ENCODE measurements at places on chromosomes 6 and 20. TPM values are rescaled to one million over a fixed set of nuclear protein-coding genes. Genes with fewer than 3 reads are reported as not detected.

DNA sequence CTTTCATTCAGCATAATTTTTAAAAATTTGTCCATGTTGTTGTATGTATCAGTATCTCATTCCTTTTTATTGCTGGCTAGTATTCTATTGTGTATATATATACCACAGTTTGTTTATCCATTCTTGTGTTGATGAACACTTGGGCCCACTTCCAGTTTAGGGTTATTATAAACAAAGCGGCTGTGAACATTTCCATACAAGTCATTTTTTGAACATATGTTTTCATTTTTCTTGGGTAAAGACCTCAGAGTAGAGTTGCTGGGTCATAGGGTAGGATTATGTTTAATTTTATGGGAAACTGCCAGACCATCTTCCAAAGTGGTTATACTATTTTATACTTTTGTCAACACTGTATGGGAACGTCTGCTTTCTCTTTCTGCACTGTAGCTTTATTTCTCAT is 55.3 kb downstream of the RBM24 start:
- DNase-seq, result no peak

- DNase-seq, result peak; percentile 10
Measured at GRCh38 chr6:145147981-145148749, 587.2 kb downstream of the EPM2A start.

- no peak for DNase-seq
Measured at GRCh38 chr20:43963872-43964791, 49.5 kb downstream of the TOX2 start.

- no peak for DNase-seq
Measured at GRCh38 chr6:106050538-106050937, 35.6 kb upstream of the PRDM1 start.

GRCh38 chr20:53900380-53900999 is 169.9 kb downstream of the BCAS1 start:
- no peak for DNase-seq

DNA sequence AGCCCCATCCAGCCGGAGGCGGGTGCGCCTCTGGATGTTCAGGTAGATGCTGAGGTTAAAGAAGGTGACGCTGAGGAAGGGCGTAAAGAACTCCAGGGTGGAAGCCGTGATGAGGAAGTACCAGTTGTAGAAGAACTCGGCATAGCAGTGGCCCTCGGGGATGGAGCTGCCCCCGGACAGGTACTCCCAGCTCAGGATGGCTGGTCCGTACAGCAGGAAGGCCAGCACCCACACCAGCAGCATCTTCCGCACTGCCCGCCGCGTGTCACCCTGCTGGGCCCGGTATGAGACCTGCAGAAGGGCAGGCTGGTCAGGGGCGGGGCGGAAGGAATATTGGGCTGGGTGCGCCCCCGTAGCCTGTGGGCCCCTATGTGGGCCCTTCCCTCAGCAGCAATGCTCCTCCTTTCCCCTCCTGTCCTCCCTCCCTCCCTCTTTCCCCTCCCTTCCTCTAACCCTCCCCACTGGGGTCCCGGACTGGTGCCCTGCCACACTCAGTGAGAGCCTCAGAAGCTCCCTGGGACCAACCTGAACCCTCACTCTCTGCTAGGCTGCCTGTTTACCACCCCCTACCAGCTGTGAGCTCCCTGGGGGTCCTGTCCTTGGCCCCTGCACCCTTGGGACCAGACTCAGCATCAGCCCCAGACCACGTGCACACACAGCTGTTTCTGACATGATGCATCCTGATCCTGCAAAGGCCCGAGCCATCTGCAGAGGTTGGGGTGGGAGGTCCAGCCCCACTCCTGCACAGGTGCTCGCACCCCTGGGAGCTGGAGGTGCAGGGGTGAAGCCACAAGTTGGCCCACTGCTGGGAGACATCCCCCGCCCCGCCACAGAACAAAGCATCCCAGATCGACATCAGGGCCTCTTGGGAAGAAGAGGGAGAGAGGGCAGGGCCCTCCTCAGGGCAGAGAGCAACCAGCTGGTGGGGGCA is 3.2 kb downstream of the HRH3 start:
- no peak for DNase-seq

DNA sequence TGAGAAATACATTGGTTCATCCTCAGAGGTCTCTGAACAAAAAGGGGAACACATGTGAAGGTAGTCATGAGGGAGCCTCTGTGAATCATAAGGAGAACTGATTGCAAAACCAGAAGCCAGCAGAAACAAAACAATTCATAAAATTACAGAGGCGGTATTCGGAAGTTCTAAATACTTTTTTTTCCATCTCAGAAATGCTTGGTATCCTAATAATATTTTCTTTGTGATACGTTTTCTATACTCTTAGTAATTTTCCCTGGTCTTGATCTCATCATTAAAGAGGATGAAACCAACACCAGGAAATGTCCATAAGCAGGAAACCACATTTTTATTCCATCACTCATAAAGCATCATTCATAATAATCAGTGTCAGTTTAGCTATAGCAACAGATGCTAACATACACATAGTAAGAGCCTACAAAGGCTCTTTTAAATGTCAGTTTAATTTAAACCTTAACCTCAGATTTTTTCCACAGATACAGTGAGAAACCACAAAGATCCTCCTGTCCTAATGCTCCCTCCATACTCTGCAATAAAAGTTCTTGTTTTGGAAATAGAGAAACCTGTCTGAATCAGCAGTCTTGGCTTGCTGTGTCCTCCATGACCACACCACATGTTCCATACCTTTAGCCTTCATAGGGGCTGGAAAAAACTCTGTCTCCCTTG is 29.2 kb downstream of the SGK1 start:
- DNase-seq, result peak; percentile 87

DNA sequence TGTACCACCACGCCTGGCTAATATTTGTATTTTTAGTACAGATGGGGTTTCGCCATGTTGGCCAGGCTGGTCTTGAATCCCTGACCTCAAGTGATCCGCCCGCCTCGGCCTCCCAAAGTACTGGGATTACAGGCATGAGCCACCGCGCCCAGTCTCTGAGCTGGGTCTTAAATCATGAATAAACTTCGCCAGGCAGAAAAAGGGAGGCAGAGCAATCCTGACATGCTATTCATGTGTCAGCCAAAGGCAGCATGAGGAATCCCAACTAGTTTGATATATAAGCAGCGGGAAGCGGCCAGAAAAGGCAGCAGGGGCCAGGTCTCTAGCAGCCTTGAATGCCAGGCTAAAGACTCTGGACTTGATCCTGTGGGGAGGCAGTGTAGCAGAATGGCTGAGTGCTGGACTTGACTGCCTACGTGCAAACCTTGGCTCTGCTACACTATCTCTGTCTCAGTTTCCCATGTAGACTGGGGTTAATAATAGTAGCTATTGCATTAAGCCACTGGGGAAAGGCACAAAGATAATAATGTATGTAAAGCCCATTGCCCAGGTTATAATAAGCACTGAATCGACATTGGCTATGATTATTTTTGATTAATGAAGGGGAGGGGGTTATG is 1.8 kb downstream of the PROCR start:
- no peak for DNase-seq

- no peak for DNase-seq
Measured at GRCh38 chr6:134466771-134467525, 149.0 kb upstream of the SGK1 start.

DNA sequence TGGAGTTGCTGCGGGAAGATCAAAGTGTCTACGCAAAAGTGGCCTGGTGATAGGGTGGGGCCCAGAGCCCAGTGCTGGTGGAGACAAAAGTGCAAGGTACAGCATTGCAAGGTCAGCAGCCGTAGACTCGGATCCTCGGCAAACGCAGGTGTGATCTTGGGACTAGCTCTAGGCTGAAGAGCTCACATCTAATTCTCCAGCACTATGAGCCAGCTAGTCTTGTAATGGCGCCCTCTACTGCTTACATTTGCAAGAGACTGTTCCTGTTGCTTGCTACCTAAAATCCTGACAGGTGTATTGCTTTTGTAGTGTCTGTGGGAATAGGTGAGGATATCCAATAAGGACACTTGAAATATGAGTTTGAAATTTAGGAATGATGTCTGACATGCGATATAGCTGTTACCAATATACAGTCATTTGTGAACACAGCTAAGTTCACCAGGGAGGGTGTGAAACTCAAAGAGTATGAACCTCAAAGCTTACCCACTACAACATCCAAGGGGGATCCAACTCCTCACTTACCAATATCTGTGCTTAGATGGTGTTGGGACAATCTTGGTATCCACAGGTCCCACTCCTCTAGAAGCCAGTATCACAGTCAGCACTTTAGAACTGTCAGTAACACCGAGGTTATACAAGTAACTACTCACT is 58.4 kb downstream of the PDE7B start:
- DNase-seq, result peak; percentile 69

DNA sequence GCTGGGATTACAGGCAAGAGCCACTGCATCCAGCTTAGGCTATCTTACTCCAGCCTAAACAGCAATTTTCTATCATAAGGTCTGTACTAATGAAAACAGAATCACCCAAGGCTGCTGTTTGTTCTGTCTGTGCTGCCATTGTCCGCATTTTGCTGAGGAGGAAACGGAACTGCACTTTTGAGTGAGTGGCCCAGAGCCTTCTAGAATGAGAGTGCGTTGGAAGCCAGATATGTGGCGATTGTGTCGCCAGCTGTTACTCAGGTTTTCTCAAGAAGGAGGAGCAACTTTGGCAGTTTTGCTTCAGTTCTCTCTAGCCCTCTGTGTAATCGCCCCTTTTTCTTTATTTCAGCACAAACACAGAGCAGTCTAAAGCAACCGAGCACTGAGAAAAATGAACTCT is 18.3 kb downstream of the PRDM1 start:
- DNase-seq, result no peak

- DNase-seq, result no peak
Measured at GRCh38 chr6:11222385-11223277, 9.8 kb downstream of the NEDD9 start.

- DNase-seq, result no peak
Measured at GRCh38 chr6:12555267-12555666, 161.3 kb upstream of the PHACTR1 start.

DNA sequence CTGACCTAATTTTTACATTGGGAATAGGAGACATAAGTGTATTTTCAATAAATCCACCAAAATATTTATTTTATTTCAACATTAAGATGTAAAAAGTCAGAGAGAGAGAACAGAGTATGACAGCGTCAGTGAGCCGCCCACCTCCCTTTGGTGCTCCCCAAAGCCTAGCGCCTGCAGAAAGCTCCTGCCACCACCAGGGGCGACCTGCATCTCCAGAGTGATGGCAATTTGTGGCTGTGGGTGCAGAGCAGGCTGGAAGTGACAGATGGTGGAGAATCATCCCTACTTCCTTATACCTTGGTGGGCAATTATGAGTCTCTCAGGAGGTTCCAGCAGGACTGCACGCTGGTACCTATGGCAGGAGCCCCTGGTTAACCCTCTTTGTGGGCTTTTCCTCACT is 87.3 kb downstream of the PTPRT start:
- peak; percentile 4 for DNase-seq

DNA sequence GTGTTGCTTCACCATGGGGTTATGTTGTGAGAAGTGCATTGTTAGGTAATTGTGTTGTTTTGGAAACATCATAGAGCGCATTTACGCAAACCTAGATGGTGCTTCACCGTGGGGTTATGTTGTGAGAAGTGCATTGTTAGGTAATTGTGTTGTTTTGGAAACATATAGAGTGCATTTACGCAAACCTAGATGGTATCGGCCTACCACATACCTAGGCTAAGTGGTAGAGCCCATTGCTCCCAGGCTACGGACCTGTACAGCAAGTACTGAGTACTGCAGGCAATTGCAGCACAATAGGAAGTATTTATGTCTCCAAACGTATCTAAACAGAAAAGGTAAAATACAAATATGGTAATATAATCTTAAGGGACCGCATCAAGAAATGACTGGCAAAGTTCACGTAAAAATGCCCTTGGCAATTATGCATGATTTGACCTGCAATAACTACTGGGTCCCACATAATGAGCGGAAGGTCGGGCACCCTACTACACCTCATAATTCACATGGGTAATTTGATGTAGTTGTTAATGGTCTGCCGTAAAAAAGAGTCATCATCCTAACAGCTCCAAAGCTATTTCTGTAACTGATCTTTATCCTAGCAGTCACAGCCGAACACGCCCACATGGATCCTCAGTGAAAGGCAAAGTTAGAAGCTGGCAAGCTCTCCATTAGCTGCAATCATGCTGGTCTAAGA is 76.0 kb downstream of the RSPH3 start:
- DNase-seq, result no peak

- no peak for DNase-seq
Measured at GRCh38 chr20:57808264-57809070, 98.7 kb upstream of the PMEPA1 start.

- DNase-seq, result no peak
Measured at GRCh38 chr6:106005954-106006353, 80.2 kb upstream of the PRDM1 start.

DNA sequence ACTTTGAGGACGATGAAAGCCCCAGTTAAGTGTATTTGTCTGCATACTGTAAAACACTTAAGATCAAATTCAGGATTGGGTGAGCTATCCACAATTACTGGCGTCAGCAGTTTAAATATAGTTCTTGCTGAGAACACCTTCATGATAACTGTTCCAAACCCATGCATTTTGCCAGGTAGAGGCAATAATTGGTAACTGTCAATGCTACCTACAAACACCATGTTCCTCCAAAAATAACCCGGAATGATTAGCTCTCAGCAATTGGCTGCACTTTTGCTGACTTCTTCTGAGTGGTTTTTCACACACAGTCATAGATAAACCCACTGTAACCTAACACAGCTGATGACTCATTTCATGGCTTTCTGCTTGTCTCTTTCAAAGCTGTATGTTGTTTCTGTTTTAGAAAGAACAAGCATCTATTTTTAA is 1358.6 kb upstream of the GJE1 start:
- peak; percentile 93 for DNase-seq

GRCh38 chr20:49480236-49480635 is 2.2 kb downstream of the KCNB1 start:
- no peak for DNase-seq

DNA sequence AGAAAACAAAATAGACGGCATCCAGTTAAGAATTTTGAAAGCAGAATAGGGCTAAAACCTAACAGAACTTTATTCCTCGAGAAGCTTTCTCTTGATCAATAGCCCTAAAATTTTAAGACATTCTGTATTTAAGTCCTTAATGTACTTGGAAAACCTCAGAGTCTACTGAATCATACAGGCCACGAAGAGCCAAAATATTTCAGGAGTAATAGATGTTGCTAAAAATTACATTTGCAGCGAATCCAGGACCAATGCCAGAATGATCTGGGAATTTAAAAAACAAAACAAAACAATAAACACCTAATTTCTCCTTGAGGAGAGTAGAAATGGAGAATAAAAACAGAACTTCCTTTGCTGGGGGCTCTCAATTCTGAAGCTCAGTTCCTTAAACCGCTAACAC is 23.3 kb downstream of the ATXN1 start:
- no peak for DNase-seq

DNA sequence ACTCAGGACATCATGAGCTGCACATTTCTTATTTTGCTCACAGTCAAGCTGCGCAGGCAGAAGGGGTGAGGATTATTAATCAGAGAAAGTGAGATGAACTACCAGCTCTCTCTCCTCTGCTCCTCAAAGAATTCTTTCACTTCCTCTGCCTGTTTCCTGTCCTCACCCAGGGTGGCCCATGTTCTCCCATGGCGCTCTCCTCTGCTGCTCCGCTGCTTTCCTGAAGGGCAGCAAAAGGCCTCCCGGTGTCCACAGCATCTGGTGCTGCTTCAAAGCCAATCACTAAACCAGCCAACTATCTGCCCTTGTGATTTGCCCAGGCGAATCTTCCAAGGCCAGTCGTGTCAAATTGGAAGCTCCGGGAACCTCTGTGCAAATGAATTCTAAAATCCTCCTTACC is 324.2 kb downstream of the TPBG start:
- no peak for DNase-seq

PLA2G7 gene
- total RNA-seq, result not detected

ADGB gene
- not detected for total RNA-seq

FABP7 gene
- 3.4 TPM for total RNA-seq

XKR7 gene
- total RNA-seq, result 0.04 TPM

FAM184A gene
- total RNA-seq, result 4.2 TPM

MRPL14 gene
- 66.4 TPM for total RNA-seq

PROKR2 gene
- total RNA-seq, result not detected

CGAS gene
- not detected for total RNA-seq

Measured in cardiac muscle cell (in vitro differentiated cells and primary cell).